ENCODE measurements at places on chromosomes 5 and 9. TPM values are rescaled to one million over a fixed set of nuclear protein-coding genes. Genes with fewer than 3 reads are reported as not detected.

INSYN2B gene
- total RNA-seq: 1.4 TPM

SLC34A1 gene
- not detected for total RNA-seq

SPACA9 gene
- 1.0 TPM for total RNA-seq

OTP gene
- total RNA-seq: not detected

BTNL9 gene
- under 0.01 TPM for total RNA-seq

ECSCR gene
- total RNA-seq: 421 TPM

SMIM33 gene
- under 0.01 TPM for total RNA-seq

DND1 gene
- 0.13 TPM for total RNA-seq

HACD4 gene
- total RNA-seq: 0.26 TPM

ITK gene
- total RNA-seq: not detected

TMC1 gene
- total RNA-seq: 0.25 TPM

All from dermis microvascular lymphatic vessel endothelial cell (primary cell).